DMS79 (cell line): ENCODE measurements at places on chromosomes 1 and 21.
A peak's percentile ranks its signal among the peaks of the same experiment; 100 is the strongest.

DNA sequence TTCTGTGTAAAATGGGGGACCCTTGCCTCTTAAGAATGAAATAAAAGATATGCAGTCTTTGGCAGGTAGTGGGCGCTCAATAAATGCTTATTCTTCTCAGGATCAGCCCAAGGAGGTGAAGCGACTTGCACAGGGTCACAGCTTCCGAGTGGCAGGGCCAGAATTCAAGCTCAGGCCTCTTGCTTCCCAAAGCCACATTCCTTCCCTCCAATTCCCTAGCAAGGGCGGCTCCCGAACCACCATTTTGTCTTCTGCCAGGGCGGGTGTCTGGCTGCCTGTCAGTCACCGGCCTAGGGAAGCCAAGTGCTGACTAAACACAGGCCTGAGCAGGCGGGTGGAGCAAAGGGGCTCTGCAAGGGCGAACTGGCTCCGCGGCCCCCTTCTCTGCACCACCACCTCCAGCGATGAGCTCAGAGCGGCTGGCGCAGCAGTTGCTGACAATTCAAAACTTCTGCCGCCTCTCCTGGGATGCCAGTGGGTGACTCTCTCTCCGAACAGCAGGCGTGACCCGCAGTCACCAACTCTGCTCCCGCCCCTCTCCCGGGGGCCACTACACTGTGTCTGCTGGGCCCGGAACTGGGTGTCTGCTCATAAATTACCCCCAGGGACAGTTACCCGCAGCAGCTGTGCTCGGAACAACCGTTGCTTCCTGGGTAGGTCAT is 10.8 kb downstream of the GPR3 start:
- DNase-seq: no peak

- no peak for DNase-seq
Measured at GRCh38 chr21:44527156-44527982, 12.6 kb downstream of the KRTAP10-1 start.

- DNase-seq: no peak
Measured at GRCh38 chr1:157363660-157364140, 188.6 kb downstream of the FCRL5 start.

- DNase-seq: no peak
Measured at GRCh38 chr1:25688390-25689119, 72.0 kb downstream of the MAN1C1 start.

- no peak for DNase-seq
Measured at GRCh38 chr1:25100151-25100833, 132.0 kb downstream of the SYF2 start.

GRCh38 chr1:3863231-3863935 is 6.1 kb downstream of the DFFB start:
- peak; percentile 61 for DNase-seq

DNA sequence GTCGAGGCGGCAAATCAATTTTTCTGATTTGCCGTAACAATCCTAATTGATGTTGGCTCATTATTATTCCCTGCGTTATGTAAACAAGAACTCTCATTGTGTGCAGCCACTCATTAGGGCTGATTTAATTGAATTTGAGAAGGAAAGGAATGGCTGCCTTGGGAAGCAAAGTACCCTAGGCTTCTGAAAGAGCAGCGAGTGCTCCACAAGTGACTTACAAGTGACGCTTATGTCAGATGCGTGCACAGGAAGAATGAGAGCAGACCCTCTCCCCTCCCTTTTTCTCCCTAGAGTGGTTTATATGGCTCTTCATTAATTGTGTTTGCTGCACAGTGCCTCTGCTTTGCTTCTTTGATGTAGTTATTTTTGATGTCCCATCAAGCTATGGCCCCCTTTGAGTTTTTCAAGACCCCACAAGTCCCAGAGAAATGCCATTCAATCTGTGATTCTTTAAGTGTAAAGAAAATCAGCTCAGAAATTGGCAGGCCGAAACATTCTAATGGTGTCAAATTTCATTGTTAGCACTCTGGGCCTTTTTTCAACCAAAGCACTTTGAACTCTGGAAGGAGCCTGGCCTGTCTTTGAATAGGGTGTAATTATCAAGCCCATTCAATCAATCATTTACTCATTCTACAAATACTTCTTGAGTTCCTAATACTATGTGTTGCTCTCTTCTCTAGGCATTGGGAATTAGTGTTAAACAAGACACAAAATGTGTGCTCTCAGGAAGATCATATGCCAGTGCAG is 86.8 kb upstream of the VAV3 start:
- peak; percentile 47 for DNase-seq

DNA sequence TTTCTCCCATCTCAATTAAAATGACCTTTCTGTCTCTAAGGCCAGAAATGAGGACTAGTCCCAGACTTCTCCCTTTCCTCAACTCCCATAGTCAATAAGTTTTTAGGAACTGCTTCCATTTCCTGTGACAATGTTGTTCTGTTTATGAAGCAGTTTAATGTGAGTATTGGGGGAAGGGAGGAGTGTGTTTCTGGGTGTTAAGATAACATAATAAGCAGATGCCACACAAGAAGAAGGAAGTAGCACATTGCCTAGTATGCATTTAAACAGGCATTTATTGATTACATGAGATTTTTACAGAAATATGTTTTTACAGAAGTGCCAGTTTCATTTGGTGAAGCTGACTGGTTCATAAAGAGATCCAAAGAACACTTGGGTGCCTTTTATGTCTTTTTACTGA is 65.6 kb upstream of the TNR start:
- DNase-seq: no peak

DNA sequence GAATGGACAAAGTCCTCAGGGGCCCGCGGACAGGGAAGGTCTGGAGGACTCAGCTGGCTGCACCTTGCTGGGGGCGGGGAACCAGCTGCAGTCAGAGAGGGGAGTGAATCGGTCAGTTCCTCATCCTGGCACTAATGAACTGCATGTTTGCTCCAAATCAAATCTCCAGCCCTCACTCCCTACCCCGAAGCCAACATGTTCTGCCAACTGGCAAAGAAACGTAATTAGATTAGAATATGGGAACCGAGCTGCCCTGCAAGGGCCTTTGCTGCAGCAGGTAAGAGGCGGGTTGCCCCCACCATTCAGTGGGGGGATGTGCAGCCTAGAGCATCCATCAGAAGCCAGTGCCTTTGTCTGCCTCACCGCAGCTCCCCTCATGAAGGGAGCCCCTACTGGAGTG is 121.1 kb downstream of the AJAP1 start:
- no peak for DNase-seq

DNA sequence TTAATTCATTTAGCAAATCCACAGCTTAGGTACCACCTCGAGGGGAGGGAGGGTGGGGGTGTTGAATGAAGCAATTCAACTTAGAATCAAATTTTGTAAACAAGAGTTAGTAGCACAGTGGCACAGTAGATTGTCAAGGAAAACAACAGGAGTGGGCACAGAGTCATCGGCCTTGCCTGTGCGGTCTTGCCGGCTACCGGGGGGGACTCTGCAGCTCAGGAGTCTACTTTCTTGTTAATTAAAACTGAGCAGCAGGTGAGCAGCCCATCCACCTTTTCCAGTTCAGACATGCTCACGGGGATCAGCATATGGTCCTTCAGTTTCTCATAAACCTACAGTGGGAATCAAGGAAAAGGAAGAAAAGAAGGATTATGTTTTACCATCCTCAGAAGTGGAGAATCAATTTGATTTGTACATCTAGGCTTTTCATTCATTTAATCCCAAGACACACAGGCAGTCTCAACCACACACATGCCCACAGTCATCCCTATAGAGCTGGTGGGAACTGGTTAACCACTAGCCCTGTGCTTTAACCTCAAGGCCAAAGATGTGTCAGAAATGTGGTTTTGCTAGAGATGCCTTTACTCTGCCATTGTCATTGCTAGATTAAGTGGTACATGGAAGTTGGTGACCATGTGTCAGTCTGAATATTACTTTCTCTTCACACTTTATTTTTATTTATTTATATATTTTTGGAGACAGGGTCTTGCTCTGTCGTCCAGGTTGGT is 45.0 kb upstream of the BCL10 start:
- DNase-seq: no peak

GRCh38 chr1:10105484-10105883 is 72.7 kb downstream of the UBE4B start:
- no peak for DNase-seq

DNA sequence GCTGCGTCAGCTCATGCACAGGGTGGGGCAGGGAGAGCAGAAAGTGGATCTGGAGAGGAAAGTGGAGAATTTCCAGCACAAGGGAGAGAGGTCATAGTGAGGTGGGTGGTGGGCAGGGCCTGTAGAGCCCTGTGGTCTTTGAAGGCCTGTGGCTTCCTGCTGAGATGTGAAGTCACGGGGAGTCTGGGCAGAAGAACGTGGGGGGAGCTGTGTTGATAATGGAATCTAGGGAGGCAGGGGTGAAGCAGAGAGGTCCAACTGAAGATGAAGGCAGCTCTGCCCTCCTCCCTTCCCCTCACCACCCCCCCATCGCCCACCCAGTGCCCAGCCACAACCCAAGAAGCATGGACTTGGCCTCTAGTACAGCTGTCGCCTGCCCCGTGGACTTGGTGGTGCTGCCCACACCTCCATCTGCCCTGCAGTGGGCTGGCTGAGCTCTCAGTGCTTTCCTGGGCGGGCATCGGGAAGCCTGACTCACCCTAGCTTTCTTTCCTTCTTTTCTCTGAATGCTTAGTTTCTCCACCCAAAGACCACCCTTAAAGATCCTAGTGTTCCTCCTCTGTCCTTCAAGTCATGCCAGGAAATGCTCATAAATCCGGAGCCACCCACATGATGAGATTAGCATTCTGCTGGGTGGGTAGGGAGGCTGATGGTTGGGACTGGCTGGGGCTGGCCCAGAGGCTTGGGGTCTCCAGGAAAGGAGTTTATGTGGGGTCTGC is 186.1 kb downstream of the TRABD2B start:
- DNase-seq: no peak

DNA sequence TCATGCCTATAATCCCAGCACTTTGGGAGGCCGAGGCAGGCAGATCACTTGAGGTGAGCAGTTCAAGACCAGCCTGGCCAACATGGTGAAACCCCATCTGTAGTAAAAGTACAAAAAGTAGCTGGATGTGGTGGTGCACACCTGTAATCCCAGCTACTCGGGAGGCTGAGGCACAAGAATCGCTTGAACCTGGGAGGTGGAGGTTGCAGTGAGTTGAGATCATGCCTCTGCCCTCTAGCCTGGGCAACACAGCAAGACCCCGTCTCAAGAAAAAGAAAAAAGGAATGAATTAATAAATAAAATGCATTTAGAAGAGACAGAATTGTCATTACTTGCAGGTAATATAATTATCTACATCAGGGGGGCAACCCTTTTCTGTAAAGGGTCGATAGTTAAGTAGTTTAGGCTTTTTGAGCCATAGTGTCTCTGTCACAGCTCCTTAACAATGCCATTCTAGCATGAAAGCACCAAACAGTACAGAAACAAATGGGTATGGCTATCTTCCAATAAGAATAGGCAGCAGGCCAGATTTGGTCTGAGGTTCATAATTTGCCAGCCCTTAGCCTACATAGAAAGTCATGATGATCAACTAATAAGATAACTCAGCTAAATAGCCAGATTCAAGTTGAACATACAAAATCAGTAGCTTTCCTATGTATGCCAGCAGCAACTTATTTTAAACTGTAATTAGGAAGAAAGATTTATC is 56.8 kb downstream of the RPRD2 start:
- DNase-seq: peak; percentile 89

GRCh38 chr1:47841356-47841755 is 155.8 kb downstream of the TRABD2B start:
- DNase-seq: no peak

GRCh38 chr1:215543191-215543606 is 23.9 kb upstream of the KCTD3 start:
- DNase-seq: no peak

DNA sequence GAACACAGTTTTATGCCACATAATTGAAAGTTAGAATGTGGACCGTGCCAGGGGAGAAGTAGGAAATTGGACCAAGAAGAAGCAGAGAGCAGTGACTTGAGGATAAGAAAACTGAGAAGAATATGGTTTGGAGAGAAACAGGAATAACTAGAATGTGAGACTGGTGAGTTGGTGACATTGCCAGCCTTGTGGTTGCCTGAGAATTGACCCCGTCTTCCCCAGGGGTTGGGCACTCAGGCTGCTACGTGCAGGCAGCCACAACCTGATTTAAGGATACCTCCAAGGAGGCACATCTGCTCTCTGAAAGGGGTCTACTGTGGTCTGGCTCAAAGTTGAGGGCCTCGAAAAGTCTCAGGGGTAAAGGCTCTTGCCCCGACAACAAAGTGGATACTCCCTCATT is 112.1 kb upstream of the ARTN start:
- DNase-seq: no peak

- no peak for DNase-seq
Measured at GRCh38 chr1:91148641-91149069, 126.8 kb upstream of the ZNF644 start.

GRCh38 chr1:6859415-6860343 is 74.4 kb downstream of the CAMTA1 start:
- no peak for DNase-seq

GRCh38 chr1:77350012-77350770 is 68.4 kb downstream of the AK5 start:
- no peak for DNase-seq

GRCh38 chr1:102875756-102876155 is 232.6 kb downstream of the COL11A1 start:
- DNase-seq: no peak

DNA sequence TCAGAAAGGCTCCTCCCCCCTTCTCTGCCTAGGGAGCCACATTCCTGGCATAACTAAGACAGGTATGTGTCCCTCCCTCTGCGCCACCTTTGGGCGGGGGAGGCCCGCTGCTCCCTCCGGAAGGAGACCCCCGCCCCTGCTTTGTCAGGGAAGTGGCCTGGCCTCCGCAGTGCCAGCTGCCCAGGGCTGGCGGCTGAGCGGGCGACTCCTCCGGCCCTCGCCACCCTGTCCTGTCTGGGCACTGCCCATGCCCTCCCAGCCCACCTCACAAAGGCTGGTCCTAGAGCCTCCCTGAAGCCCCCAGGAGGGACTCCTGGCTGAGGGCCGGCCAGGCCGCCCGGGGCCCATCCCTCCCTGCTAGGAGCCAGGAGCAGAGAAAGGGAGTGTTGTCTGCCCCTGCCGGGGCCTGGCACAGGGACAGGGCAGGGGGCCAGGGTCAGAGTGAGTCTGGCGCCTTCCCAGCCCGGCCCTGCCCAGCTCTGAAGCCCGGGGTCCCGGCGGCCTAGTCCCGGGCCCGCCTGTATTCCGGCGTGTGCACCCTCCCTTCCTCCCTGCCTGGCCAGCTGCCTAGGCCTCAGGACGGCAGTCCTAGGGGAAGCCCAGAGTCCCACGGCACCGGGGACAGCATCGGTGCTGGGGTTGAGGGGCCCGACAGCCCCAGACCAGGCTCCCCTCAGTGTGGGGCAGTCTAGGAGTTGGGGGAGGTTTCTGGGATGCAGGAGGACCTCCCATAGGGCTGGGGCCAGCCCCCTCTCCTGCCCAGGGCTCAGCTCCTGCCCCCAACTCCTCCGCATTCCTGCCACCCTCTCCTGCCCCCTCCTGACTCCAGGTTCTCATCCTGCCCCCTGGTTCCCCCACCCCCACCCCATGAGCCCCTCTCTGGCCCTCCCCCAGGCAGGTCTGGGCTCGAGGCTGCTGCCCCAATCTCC is 5.1 kb downstream of the AGRN start:
- no peak for DNase-seq

DNA sequence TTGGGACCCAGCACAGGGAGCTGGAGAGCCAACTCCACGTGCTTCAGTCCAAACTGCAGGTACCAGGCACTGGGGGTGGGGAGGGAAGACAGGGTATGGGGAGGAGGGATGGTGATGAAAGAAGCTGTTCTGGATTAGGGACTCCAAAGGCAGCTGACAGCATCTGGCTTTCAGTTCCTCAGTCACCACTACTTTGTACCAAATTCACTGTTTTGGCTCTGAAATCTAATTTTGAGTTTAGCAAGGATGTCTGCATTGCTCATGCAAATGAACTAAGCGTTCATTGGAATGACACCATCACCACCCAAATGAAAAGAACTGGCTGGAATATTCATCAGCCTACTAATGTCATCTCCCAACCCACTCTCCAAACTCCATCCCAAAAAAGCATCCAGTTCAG is 8.7 kb downstream of the C1orf74 start:
- DNase-seq: no peak
